Karpas-422 (cell line): ENCODE measurements at places on chromosomes 2 and 18. TPM values are rescaled to one million over a fixed set of nuclear protein-coding genes. Genes with fewer than 3 reads are reported as not detected.

HOXD11 gene
- not detected in 2 replicates for total RNA-seq

GRCh38 chr2:64338910-64339500 is 115.0 kb upstream of the LGALSL start:
- 0 out of 2 replicates have a peak, but pooled peaks cover 2% of the 10 kb centered on the region for H3K27me3 ChIP-seq
- no peaks in the 10 kb centered on the region for H3K36me3 ChIP-seq
- H3K4me1 ChIP-seq: no peaks in the 10 kb centered on the region
- H3K4me3 ChIP-seq: no peak overlapping the region
- no peak for DNase-seq

EPHA4 gene
- total RNA-seq: not detected in 2 replicates

- no peaks in the 10 kb centered on the region for H3K27me3 ChIP-seq
- no peak overlapping the region for H3K4me3 ChIP-seq
- no peak for DNase-seq
- no peaks in the 10 kb centered on the region for H3K4me1 ChIP-seq
Measured at GRCh38 chr2:133483181-133483580, 85.1 kb downstream of the NCKAP5 start.

DNA sequence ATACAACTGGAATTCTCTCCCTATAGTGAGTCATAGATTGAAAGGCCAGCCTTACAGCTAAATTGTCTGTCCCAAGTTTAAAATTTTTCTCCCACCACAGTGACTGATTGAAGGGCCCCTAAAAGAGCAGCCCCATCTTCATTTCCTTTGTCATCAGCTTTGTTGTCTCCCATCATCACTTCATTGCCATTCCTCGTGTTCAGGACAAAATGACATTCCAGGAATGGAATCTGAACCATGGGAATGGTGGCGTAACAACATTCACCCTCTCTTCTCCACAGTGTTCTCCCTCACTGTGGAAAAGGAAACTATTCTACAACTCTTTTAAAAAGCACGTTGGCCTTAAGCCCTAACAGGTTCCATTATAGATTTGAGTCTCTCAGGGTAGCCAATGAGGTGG is 52.1 kb downstream of the PSTPIP2 start:
- no peaks in the 10 kb centered on the region for H3K27me3 ChIP-seq
- no peak overlapping the region for H3K4me3 ChIP-seq
- no peak overlapping the region for H3K27ac ChIP-seq

GRCh38 chr2:186995092-186995491 is 146.1 kb upstream of the ZSWIM2 start:
- no peak overlapping the region for H3K4me3 ChIP-seq
- no peak overlapping the region for H3K27ac ChIP-seq
- no peaks in the 10 kb centered on the region for H3K27me3 ChIP-seq
- H3K36me3 ChIP-seq: no peaks in the 10 kb centered on the region

DNA sequence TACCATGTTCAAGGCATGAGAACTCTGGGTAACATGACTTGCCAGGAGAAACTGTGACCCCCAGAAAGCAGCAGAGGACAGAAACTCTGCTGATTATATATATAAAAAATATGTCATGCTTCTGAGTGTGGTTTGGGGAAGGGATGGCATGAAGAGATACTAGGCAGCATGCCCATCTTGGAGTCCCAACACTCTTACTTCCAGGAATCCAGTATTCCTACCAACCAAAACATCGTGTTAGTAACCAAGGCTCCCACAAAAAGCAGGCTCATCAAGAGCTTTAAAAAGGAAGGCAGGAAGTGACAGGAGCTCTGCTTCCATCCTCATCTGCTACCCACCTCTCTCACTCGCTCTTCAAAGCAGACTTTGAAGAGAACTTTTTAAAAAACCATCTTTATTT is 31.6 kb upstream of the TWIST2 start:
- no peak for DNase-seq
- no peaks in the 10 kb centered on the region for H3K4me1 ChIP-seq
- no peaks in the 10 kb centered on the region for H3K27me3 ChIP-seq
- H3K4me3 ChIP-seq: no peak overlapping the region
- no peak overlapping the region for H3K27ac ChIP-seq
- H3K36me3 ChIP-seq: no peaks in the 10 kb centered on the region

- H3K36me3 ChIP-seq: peaks cover 70% of the 10 kb centered on the region
- no peak for DNase-seq
- no peak overlapping the region for H3K27ac ChIP-seq
- no peak overlapping the region for H3K4me3 ChIP-seq
Measured at GRCh38 chr2:85649201-85650190, 18.5 kb downstream of the SFTPB start.

IFIH1 gene
- 0.26 and 0.69 TPM in 2 replicates for total RNA-seq

ADD2 gene
- not detected in 2 replicates for total RNA-seq

NEURL3 gene
- not detected in 2 replicates for total RNA-seq
